ENCODE measurements at places on chromosomes 7 and 10. TPM values are rescaled to one million over a fixed set of nuclear protein-coding genes. Genes with fewer than 3 reads are reported as not detected.

Gene DDC
- 2.0 TPM for total RNA-seq

Gene CDNF
- 1.9 TPM for total RNA-seq

Gene CRHR2
- total RNA-seq = 0.16 TPM

Gene SLC26A4
- total RNA-seq = 1.1 TPM

Gene ASCC1
- total RNA-seq = 33.5 TPM

Gene FZD1
- 25.1 TPM for total RNA-seq

Gene CABCOCO1
- total RNA-seq = 2.0 TPM

Gene ST8SIA6
- 3.7 TPM for total RNA-seq

Gene MMP21
- 0.69 TPM for total RNA-seq

Gene HGF
- total RNA-seq = 42.7 TPM

Gene CCZ1
- 38.3 TPM for total RNA-seq

Gene TAS2R5
- total RNA-seq = 6.5 TPM

Gene MMD2
- total RNA-seq = 0.11 TPM

Gene GIMAP5
- 25.6 TPM for total RNA-seq

Gene LDB3
- 7.1 TPM for total RNA-seq

Gene GALNT17
- 27.0 TPM for total RNA-seq

Gene CYP26A1
- not detected for total RNA-seq

Gene MRLN
- total RNA-seq = 5.7 TPM

Gene GJC3
- not detected for total RNA-seq

Gene BMPER
- 18.9 TPM for total RNA-seq

Gene CYP3A7
- total RNA-seq = 0.21 TPM

Gene ZNF488
- 0.63 TPM for total RNA-seq

Gene SPDYE11
- not detected for total RNA-seq

Gene HOXA4
- total RNA-seq = 1.0 TPM

Gene IGFBP1
- total RNA-seq = not detected

Gene METTL27
- 2.9 TPM for total RNA-seq

Gene CALHM3
- total RNA-seq = not detected

Gene SAMD9
- 29.0 TPM for total RNA-seq

Gene HOXA2
- total RNA-seq = 1.4 TPM

Gene TMEM139
- 2.1 TPM for total RNA-seq

Gene H2BK1
- not detected for total RNA-seq

Gene CREB3L2
- total RNA-seq = 31.5 TPM

Gene CD36
- total RNA-seq = 399 TPM

Gene POLD2
- 37.5 TPM for total RNA-seq

Gene PLCE1
- total RNA-seq = 38.1 TPM

Gene AKAP9
- 180 TPM for total RNA-seq

Gene ANKRD30A
- total RNA-seq = not detected

Gene SPRN
- total RNA-seq = 0.74 TPM

Gene EGFR
- total RNA-seq = 28.2 TPM

Gene SLC26A3
- total RNA-seq = not detected

Gene LBX1
- not detected for total RNA-seq

Gene NODAL
- not detected for total RNA-seq

Gene TACR2
- 4.5 TPM for total RNA-seq

Gene C7orf33
- total RNA-seq = not detected

Gene SEMA4G
- 1.2 TPM for total RNA-seq
